ENCODE measurements at places on chromosomes 11 and 22.

- DNase-seq = no peak
Observed at GRCh38 chr11:73464347-73464746, 88.1 kb downstream of the RELT start.

- DNase-seq = no peak
Observed at GRCh38 chr11:3186166-3186953, 21.2 kb upstream of the OSBPL5 start.

DNA sequence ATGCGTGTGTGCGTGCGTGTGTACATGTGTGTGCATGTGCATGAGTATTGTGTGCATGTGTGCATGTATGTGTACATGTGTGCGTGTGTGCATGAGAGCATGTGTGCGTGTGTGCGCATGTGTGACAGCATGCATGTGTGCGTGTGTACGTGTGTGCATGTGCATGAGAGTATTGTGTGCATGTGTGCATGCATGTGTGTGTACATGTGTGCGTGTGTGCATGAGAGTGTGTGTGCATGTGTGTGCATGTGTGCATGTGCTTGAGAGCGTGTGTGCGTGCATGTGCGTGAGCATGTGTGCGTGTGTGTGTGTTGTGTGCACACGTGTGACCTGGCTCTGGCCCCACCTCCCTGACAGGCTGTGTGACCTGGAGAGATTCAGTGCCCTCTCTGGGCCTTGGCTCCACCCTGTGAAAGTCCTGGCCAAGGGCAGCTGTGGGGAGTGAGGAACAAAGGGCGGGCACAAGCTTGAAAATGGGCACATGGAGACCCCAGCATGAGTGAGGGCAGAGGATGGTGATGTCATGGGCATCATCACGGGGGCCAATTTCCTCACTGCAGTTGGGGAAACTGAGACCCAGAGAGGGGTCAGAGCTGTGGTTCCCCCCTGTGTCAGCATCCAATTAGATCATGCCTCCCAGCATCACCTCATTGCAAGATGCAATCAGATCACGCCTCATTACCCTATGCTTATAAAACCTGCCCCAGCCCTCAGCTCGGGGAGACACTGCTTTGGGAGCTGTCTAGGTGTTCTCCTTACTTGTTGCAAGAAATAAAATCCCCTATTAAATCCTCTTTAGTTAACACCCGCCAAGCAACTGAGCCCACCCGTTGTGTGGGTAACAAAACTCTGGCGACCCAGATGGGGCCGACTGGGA lies 658 bp downstream of the ACY3 start:
- no peak for DNase-seq

GRCh38 chr11:134800130-134800529 lies 388.1 kb upstream of the B3GAT1 start:
- DNase-seq = no peak

- DNase-seq = no peak
Observed at GRCh38 chr22:24845041-24845898, 39.3 kb downstream of the SGSM1 start.

DNA sequence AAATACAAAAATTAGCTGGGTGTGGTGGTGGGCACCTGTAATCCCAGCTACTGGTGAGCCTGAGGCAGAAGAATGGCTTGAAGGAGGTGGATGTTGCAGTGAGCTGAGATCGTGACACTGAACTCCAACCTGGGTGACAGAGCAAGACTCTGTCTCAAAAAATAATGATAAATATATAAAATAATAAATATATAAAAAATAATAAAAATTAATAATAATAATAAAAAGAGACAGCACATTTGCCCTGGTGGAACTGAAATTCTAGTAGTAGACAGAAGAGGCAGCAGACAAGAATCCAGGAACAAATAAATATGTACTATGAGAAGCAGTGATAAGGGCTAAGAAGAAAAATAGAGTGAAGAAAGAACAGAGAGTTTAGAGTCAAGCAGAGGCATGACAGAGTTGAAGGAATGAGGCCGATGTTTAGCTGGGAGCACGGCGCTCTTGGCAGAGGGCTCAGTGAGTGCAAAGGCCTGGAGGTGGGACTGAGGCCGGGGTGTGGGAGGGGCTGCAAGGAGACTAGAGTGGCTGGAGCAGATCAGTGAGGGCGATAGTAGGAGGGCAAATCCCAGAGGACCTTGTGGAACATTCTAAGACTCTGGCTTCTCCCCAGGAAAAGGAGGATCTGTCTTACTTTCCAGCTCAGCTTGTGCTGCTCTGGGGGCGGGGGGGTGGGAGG lies 410.3 kb downstream of the MN1 start:
- DNase-seq = no peak

GRCh38 chr11:12943311-12943710 lies 65.8 kb upstream of the RASSF10 start:
- DNase-seq = no peak

DNA sequence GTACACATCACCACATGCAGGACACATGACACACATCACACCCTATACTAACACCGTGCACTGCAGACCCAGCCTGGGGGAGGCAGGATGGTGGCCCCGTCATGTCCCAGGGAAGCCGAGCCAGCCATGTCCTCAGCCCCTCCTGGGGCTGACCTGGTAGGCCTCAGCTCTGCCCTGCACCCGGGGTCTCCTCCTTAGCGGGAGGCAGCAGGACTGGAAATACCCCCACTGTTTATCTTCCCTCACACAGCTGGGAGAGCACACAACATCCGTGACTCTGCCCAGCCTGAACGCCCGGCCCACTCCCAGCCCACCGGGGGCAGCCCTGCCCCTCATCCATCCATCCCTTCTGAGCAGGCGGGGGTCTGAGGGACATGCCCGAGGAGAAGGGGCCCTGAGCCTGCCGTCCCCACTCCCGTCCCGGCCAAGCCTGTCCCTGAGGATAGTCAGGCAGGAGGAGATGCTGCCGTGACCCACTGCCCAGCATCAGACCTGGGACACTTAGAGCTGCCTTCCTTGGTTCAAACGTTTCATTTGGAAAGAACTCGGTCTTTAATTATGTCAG lies 945.0 kb downstream of the BRD1 start:
- peak; percentile 65 for DNase-seq

DNA sequence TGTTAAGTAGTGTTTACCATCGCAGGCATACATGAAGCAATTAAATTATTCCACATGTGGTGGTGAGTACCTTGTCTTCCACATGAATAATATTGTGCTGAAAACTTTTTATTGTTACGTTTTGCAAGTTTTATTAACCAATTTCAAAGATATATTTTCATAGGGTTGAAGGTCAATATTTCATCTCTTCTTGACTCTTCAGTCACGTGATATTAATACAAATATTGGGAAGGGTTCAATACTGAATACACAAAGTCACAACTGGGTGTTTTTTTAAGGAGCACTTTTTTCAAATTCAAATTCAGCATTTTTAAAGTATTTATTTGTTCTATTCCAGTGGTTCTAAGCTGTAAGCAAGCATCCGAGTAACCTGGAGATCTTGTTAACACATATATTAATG lies 348.9 kb downstream of the LRRC4C start:
- DNase-seq = no peak

DNA sequence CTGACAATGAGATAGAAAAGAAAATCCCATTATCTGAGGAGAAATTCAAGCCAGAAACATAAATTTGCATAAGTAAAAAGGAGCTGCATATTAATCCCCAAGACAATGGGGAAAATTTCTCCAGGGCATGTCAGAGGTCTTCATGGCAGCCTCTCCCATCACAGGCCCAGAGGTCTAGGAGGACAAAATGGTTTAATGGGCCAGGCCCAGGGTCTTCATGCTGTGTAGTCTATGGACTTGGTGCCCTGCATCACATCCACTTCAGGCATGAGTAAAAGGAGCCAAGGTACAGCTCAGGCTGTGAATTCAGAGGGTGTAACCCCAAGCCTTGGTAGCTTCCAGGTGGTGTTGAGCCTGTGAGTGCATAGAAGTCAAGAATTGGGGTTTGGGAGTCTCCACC lies 1097.2 kb upstream of the RAG2 start:
- DNase-seq = no peak

GRCh38 chr11:108662700-108663099 lies 2.2 kb upstream of the DDX10 start:
- no peak for DNase-seq

Data from left forelimb (tissue), 1 donor.